AG09319 (cell line): ENCODE measurements at places on chromosomes 7 and 10.

- DNase-seq: no peak
These were observed 99.6 kb upstream of the ANLN start for GRCh38 chr7:36289833-36290661.

DNA sequence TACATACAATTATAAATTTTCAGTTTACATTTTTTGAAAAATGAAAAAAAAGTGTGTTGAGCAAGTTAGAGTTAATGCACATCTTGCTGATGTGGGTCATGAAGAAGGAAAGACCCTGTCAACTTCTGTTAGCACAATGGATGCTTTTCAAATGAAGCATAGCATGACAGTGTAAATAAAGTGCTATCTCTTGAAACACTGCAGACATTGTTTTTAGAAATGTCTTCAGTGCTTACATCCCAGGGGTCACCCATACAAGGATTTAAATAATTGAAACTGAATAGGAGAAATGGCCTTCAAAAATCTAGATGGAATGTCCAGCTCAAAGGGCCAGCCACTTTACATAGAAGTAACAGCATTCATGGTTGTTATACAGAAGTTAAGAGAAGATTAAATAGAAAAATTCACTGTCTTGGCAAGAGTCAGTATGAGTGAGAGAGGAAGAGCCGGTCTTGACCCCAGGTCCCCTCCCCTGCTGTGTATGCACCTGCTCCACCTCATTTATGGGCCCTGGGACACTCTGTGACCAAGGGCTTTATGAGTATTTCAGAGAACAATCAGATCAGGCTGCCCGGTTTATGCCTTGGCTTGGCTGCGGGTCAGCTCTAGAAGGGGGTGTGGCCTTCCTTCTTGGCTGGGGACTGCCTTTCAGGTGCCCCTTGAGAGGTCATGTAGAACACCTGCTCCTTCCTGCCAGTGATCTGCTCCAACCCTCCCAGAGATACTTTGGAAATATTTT lies 237.7 kb upstream of the TMEM72 start:
- DNase-seq: no peak

- DNase-seq: no peak
These were observed 134.7 kb downstream of the PFKFB3 start for GRCh38 chr10:6337382-6337781.

- DNase-seq: peak; percentile 36
These were observed 114.7 kb upstream of the AHR start for GRCh38 chr7:17183630-17184328.

GRCh38 chr7:125184801-125185200 lies 255.2 kb upstream of the POT1 start:
- no peak for DNase-seq

DNA sequence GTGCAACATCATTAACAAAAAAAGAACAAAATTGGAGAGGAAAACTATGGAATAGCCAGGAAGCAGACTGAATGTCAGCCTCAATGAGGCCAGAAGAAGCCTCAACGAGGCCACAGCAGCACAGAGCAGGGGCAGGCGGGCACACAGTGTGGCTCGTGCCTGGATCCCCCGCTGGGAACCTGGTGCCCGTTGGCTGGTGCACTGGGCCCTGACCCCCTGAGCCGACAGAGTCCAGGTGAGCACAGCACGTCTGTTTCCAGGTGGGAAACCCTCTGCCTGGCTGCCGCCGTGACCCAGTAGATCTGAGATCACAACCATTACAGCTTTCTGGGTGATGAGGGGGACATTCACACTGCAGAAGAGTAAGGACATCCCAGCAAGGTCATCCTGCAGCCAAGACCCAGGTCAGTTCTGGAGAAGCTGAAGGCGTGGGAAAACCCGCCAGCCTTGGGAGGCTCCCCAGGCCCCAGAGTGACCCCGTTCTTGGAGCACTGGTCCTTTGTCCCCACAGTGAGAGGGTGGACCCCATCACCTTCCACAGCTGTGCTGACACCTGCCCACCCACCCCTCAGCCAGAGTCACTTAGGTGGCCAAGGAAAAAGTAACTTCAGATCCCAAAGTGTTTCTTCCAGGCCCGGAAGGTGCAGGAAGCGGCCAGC lies 222.1 kb downstream of the ADARB2 start:
- DNase-seq: no peak
